Stimulated activated CD8-positive, alpha-beta memory T cell treated with anti-CD3 and anti-CD28 coated beads, Interleukin-7, amount 100 ng/mL, for 1 hour (primary cell): ENCODE measurements at places on chromosomes 1 and 21.

GRCh38 chr1:234614081-234614489 is 4.1 kb upstream of the IRF2BP2 start:
- DNase-seq = no peak

DNA sequence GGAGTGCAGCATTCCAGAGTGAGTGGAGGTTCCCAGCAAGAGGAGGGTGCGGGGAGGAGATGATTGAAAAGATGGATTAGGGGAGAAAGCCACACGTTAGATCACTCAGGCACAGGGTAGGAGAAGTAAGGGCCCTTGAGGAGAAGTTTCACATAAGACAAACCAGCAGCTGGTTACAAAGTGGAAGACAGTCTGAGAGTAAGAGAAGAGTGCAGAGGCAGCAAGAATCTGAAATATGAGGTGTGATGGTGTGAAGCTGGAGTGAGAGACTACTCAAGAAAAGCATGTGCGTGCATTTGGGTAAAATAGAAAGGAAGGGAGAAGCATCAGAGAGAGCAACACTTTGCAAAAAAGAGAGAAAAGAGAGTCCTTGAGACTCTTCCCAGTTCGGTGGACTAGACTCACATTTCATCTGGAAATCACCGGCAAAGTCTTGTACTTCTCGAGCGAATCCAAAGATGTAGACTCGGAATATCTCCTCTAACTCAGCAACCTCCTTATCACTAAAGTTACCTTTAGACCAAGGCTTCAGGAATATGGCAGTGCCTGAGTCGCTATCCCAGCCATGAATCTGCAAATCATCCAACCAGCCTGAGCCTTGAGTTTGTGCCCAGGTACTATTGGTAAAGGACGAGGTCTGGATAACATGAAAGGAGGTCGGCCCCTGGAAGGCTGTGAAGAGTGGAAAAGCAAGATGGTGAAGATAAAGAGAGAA is 783 bp downstream of the CD1B start:
- no peak for DNase-seq

DNA sequence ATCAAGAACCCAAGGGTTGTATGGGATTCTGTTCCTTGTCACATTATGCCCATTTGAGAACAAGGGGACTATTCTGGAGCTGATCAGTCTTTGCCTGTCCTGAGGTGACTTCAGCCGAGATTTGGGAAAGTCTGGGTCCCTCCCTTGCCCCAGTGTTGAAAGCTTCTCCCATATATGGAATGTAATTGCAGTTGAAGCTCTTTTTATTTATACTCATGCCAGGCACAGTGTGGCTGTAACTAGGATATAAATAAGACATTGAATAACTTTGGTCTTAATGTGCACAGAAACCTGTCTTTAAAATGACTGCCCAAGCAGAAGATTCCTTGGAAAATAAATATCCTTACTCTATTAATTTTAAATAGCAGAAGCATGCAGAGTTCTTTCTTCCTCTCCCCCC is 15.2 kb downstream of the AKNAD1 start:
- DNase-seq = no peak

GRCh38 chr1:217363319-217363718 is 267.6 kb downstream of the GPATCH2 start:
- no peak for DNase-seq

GRCh38 chr21:41827951-41828883 is 50.9 kb downstream of the PRDM15 start:
- DNase-seq = no peak

- no peak for DNase-seq
Measured at GRCh38 chr1:94092210-94092613, 28.7 kb downstream of the ABCA4 start.

DNA sequence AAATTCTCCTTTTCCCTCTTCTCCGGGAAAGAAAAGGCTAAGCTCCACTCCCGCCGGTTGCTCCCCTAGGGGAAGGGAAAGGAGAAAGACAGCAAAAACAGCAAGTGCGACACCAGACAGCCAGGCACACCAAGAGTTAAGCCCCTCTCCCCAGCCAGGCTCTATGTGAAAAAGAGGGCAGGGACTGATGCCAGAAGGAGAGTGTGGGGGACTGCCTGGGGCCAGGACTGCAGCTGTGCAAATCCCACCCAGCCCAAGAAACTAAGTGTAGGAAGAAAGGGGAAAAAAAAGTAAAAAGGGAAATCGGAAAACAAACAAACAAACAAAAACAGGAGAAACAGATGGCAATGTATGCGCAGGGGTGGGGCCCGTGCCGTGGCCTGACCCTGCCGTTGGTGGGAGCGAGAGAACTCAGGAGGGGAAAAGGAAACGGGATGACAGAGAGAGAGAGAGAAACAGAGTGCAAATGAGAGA is 27.7 kb upstream of the FMO1 start:
- DNase-seq = no peak

DNA sequence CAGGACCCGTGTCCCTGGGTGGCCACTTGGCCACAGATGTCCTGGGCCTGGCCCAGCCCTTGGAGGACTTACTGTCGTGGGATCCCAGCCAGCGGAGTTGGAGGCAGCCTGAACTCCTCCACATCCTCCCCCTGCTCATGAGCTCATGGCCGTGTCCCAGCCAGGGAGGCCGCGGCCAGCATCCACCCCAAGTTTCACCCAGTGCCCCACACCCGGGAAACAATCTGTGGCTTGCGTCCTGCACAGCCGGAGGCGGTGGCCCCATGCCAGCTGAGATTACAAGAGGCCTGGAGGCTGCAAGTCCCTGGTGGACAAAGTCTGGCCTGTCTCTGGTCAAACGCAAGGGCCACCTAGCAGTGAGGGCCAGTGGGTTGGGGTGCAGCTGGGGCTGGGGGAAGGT is 27.5 kb upstream of the TMEM52 start:
- DNase-seq = no peak

DNA sequence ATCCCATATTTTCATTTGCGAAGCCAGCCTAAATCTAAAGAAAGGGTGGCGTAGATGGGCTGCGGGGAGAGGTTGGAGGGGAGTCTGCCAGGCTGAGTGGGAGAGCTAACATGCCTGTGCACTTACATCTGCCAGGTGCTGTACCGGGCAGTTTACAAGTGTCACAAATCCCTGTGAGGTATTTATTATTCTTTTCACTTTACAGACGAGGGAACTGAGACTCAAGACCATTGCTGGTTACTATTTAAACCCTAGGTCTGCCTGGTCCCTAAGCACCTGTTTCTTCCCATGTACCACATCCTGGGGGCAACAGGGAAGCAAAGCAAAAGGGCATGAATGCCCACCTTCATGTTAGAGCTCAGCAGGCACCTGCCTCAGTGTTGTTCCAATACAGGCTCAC is 19.4 kb upstream of the EFNA1 start:
- DNase-seq = no peak

GRCh38 chr1:39833621-39834385 is 45.1 kb upstream of the BMP8B start:
- no peak for DNase-seq

DNA sequence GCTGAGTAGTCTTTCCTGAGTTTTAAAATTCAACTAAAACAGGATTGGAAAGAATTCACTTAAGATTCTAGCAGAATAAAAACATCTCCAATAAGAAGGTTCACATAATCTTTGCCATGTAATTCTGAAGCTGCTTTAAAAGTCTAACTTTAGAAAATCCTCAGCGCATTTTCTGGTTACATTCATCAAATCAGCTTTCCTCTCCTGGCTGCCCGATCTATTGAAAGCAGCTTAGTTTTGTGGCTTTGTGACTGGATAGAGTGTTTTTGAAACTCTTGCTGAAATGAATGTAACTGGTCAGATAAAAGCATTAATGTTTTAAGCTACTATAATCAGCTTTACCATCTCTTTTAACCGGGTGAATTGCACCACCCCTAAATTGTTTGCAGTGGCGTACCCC is 66.8 kb downstream of the DOP1B start:
- no peak for DNase-seq

GRCh38 chr1:26297791-26298124 is 8.7 kb downstream of the UBXN11 start:
- DNase-seq = no peak

GRCh38 chr1:89566761-89567174 is 42.1 kb downstream of the LRRC8B start:
- DNase-seq = no peak

- no peak for DNase-seq
Measured at GRCh38 chr1:116988248-116988647, 13.3 kb upstream of the CD101 start.

DNA sequence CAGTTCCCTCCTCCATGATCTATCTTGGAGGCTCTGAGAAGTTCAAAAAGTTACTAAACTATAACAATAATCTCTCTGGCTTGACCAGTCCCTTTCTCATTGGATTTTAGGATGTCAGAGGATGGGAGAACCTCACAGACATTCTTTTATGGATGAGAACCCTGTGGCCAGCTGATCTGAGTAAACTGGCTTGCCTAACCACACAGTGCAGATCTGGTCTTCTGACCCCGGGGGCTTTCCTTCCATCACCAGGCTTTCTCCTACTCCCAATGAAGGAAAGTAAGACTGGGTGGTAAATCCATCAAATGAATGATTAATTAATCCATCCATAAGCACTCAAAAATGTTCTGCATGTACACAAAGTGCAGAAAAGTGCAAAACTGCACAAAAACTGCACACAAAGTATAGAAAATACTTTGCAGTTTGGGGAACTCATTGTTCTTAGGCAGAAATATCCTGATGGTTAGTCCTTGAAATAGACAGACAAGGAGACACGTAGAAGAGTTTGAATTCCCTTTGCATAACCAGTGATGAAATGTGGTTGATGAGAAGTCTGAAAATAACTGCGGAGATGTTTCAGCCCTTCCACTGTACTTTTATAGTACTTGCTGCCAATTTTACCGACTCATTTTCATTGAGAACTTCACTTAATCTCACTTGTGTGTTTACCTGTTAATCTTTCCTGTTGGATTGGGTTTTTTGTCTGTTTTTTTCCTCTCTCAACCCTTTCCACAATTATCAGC is 2.5 kb upstream of the F3 start:
- DNase-seq = no peak

- no peak for DNase-seq
Measured at GRCh38 chr1:104132382-104132973, 382.8 kb downstream of the AMY1C start.

GRCh38 chr1:67517046-67517445 is 86.8 kb upstream of the SERBP1 start:
- no peak for DNase-seq

DNA sequence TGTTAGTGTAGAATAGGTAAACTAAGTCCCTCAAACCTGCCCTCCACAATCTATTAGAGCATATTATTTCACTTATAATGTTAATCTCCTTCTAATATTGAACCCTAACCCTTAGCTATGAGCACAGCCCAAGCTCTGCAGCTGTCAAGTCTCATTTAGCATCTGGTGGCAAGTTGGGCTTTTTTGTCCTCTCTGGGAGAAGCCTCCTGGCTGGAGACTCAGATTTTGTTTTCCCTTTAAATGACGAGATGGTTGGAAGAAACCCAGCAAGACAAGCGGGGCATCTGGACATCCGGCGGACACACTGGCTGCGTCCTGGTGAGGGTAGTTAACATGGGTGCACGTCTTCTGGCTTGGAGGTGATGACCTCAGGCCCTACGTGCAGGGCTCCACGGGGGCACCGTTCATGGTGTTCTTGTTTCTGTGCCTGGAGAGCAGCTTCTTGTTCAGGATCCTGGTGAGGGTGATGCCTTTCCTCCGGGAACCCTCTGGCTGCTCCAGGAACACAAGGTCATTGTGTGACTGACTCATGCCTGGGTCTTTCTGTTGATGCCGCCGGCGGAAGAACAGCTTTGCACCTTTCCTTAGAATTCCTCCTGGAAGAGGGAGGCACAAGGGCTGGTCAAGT is 9.7 kb upstream of the PRDM15 start:
- no peak for DNase-seq
